ENCODE measurements at places on chromosomes 2 and 18.

DNA sequence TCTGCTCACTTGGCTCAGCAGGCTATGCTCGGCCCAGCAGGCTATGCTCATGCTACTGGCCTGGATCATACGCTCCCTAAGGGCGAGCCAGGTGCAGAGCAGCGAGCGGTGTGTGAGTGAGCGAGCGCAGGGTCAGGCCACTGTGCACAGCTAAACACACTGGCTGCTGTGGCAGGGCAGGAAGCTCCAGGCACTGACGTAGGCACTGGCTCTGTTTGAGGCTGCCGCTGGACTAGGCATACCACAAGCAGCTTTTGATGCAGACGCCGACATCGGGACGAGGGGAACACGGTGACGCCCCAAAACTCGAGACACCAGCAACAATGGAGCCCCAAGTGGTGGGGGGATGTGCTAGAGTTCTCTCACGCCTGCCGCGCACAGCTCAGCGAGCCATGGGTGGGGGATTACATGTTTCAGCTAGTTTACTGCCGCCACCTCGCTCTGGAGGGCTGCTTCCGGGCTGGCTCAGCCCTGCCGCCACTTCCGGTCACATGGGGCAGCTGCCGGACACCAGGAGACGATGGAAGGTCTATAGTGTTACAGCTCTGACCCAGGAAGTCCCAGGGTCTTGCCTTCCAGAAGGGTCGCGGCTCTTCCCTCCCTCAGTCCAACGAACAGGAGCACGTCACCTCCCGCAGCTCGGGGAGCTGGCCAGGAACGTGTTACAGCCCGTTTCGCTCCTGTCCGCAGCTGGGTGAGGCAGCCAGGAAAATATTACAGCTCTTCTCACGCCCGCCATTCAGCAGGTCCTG lies 1176.9 kb upstream of the LRRTM1 start:
- DNase-seq = no peak

GRCh38 chr2:7609974-7610373 lies 692.8 kb downstream of the RNF144A start:
- DNase-seq = no peak

GRCh38 chr2:240623531-240624010 lies 1.7 kb upstream of the GPR35 start:
- DNase-seq = no peak

- peak; percentile 7 for DNase-seq
Observed at GRCh38 chr18:35581898-35582641, 530 bp downstream of the GALNT1 start.

DNA sequence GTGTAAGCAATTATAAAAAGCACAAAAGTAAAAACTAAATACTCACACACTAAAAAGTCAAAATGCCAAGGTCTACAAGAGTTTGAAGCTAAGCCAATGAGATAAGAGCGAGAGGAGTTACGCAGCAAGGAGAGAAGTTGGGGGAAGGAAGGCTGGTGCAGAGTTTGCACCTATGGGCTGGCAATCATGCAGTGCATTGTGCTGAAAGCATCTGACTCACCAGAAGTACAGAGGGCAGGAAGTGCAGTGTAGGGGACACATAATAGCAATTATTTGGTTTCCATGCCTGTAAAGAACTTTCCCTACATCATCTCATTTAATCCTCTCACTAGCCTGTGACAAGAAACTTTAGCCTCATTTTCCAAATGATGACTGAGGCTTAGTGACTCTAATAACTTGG lies 142.7 kb upstream of the KYNU start:
- DNase-seq = no peak

- no peak for DNase-seq
Observed at GRCh38 chr2:180679693-180680092, 300.7 kb upstream of the UBE2E3 start.

GRCh38 chr2:72130659-72131360 lies 16.9 kb downstream of the CYP26B1 start:
- no peak for DNase-seq

DNA sequence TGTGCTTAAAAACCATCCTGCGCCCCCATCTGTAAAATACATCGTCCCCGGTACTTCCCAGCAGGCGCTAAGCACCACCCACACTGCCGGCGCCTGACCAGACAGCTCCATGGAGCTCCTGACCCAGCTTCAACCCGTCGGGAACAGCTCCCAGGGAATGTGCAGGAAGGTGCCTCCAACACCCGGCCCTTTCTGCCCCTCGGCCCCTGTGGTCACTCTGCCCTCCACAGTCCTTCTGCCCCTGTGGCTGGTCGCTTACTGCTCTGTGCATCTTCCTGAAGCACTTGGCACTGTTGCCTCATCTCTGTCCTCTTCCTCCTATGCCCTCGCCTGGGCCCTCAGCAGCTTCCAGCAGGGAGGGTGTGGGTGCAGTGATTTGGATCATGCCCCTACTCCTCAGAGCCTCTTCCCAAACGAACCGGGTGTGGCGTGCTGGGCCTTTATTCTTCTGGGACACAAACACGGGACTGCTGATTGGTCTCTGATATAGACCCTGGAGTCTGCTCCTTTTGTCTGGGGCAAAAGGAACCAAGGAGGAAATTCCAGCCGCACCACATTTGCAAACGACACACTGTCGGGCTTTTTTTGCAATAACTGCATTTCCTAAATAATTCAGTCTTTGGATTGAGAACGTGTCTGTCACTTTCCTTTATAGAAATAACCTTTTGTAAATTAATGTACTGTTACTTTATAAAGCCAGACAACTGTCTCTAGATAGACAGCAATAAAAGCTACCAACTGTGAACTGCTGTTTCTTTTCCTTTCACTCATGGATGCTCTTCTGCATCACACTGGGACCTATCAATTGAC lies 65.9 kb downstream of the ADI1 start:
- no peak for DNase-seq

GRCh38 chr2:3704692-3705091 lies 1.3 kb downstream of the DCDC2C start:
- DNase-seq = no peak

GRCh38 chr2:48461721-48462120 lies 68.2 kb upstream of the STON1 start:
- no peak for DNase-seq

GRCh38 chr2:32772638-32773447 lies 145.0 kb downstream of the TTC27 start:
- DNase-seq = peak; percentile 55

- no peak for DNase-seq
Observed at GRCh38 chr2:209498614-209499013, 74.8 kb downstream of the MAP2 start.

DNA sequence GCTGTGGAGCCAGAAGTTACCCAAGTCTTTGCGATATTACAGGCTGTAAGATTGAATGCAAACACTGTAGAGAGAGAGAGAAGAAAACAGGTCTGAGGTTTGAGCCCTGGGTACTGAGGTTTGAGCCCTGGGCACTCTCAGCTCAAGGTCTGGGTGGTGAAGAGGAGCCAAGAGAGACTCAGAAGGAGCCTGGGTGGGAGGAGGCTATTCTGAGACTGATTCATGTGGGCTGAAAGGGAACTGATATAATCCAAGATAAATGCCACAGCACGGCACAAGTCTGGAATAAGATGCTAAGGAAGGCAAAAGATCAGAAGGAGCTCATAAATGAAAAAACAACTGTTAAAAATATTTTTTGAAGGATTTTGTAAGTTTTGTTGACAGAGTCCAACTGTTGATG lies 407.6 kb upstream of the HS6ST1 start:
- no peak for DNase-seq

DNA sequence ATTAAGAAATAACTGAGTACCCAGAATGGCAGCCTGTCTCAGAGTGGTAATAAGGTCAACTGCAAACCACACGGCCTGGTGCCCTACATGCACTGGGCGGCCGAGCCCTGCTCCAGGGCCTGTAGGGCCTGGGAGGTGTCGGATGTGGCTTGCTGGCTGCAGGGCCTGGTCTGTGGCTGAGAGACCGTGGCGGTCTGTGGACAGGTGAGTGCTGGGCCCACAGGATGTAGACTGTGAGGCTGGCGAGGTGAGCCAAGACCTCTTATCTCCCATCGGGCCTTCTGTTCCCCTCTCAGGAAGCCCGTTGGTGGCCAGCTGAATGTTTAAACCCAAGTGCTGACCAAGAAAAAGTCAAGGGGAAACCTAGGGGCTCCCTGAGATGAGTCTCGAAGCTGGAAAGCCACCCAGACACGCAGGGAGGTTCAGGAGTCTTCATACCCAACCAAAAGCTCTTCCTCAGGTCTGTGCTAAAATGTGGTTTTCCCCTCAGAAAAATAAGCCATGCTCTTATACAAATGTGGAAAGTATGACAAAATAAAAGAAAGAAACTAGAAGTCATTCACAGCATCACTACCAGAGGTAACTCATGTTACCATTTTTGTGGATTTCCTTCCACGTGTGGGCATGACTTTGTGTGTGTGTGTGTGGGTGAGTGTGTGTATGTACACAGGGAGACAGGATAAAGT lies 47.7 kb upstream of the CTDP1 start:
- no peak for DNase-seq

GRCh38 chr2:9239616-9240015 lies 33.0 kb downstream of the ASAP2 start:
- DNase-seq = no peak

DNA sequence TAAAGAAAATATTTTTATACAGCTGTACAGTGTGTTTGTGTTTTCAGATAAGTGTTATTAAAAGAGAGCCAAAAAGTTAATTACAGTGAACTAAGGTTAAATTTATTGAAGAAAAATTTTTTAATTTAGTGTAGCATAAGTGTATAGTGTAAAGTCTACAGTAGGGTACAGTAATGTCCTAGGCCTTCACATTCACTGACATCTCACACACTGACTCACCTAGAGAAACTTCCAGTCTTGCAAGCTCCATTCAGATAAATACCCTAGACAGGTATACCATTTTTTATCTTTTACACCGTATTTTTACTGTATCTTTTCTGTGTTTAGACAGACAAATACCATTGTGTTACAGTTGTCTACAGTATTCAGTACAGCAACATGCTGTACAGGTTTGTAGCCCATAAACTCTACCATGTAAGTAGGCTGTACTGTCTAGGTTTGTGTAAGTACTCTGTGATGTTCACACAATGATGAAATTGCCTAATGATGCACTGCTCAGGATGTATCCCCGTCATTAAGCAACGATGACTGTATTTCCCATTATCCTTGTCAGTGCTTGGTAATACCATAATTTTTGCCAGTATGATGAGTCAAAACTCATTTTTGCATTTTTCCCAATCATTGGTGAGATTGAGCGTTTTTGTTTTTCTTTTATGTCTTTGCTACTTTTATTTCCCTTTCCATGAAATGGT lies 48.2 kb upstream of the B3GNT2 start:
- peak; percentile 89 for DNase-seq

- no peak for DNase-seq
Observed at GRCh38 chr2:233101816-233102215, 41.7 kb downstream of the INPP5D start.

DNA sequence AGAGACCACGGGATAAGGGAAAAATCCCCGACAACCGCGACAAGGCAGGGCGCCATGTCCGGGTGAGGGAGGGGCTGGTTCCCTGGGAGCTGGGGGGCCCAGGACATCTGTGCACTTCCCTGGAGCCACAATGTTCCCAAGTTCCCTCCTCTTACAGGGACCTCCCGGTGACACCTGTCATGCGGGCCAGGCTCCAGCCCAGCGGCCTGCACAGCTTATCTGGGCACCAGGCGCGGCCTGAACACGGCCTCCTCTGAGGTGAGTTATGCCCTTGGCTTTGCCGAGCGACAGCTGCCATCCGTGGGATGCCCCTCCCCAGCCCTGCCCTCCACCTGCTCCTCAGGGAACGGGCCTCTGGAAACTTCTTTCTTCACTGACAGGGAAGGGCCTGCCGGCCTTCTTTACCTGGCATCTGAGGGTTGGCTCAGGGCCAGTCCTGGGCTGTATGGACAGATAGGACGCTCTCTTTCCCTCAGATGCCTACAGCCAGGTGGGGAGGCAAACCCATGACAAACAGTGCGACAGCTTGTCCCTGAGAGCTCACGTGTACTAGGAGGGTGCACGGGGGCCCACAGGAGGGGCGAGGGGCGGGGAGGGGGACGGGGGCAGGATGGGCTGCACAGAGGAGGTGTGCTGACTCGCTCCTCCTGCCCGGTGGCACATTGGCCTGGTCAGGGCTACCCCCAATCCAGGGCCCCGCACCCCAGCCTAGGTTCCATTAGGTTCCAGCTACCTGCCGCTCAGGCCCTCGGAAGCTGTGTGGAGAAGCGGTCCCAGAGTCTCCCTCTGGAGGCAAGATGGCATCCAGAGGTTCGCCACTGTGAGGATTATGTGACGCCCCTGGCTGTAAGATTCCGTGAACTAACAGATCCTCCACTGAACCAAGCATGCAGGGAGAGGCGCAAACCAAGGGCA lies 34.9 kb upstream of the HPCAL1 start:
- DNase-seq = no peak

GRCh38 chr2:71861186-71862160 lies 286.2 kb downstream of the CYP26B1 start:
- no peak for DNase-seq

DNA sequence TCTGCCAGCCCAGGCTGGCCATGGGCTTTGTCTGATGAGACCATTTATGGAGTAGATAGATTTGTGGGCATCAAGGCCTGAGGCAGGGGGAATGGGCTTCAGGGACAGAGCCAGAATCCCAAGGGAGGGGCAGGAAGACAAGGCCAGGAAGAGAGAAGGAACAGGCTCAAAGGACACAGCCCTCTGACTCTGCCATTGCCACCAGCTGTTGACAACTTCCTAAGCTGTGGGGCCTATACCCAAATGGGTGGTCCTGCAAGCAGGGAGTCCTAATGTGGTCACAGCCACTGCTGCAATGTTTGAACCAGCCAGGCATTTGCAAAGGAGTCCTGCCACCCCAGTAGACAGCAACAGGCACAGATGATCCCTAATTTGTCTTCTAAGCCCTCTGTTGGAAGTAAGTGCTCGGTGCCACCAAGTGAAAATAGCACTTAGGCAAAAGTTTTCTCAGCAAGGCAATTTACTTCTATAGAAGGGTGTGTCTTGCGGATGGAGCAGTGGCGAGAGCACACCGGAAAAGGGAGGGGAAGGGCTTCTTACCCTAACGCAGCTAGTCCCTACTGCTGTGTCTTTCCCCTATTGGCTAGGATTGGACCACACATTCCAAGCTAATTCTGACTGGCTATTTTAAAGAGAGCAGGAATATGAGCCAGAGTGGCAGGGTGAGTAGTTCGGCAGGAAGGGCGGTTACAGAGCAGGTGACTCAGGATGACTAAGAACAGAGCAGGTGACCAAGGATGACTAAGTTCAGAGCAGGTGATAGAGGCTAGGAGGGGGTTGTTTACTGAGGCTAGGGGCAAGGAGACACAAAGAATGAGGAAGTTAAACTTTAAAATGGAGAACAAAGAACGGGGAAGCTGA lies 47.2 kb downstream of the C1QL2 start:
- DNase-seq = no peak

DNA sequence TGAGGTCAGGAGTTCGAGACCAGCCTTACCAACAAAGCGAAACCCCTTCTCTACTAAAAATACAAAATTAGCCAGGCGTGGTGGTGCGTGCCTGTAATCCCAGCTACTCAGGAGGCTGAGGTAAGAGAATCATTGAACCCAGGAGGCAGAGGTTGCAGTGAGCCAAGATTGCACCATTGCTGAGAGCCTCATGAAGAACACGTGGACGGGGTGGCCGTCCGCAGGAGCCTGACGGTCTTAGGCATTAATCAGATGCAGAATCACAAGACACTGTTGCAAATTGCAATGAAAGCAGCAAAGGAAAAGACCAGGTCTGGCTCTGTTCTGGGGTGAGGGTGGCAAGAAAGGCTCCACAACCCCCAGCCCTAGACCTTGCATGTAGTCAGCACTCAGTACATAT lies 104.0 kb upstream of the SLC66A3 start:
- DNase-seq = no peak

GRCh38 chr18:8741532-8741931 lies 36.2 kb downstream of the MTCL1 start:
- no peak for DNase-seq

Measured in HCEC 1CT (cell line).